CD4-positive, alpha-beta T cell treated with Interleukin-15 for 4 hours (primary cell): ENCODE measurements at places on chromosomes 11 and 22.

DNA sequence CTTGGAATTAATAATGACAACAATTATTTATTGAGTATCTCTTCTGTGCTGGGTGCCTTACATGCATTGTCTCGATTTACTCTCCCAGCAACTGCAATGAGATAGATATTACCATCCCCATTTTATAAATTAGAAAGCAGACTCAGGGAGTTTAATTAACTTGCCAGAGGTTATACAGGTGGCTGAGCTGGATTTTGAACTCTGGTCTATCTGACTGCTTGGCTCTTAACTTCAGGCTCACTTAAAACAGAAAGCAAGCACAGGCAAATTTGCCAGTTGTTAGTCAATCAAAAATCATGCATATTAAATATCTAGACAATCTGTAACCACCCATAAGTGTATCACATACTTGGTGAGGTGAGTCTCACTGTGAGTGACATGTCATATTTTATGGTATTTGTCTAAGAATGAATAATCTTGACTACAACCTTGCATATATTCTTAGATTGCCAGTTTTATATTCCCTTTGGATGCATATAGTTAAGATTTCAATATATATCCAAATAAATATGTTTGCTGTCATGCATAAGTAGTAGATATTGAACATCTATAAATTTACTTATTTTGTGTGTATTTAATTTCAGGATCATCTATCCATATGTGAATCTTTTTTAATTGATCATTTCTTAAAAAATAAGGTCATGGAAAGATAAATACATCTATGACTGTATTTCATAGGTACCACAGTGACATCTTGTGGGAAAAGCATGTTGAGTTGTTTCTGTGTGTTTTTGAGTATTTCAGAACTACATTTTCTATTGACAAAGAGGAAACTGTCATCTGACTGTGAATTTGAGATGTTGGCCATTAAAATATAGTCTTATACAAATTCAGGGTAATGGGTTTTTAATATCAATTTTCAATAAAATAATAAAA is 112.0 kb upstream of the ARHGAP42 start:
- no peak for DNase-seq

DNA sequence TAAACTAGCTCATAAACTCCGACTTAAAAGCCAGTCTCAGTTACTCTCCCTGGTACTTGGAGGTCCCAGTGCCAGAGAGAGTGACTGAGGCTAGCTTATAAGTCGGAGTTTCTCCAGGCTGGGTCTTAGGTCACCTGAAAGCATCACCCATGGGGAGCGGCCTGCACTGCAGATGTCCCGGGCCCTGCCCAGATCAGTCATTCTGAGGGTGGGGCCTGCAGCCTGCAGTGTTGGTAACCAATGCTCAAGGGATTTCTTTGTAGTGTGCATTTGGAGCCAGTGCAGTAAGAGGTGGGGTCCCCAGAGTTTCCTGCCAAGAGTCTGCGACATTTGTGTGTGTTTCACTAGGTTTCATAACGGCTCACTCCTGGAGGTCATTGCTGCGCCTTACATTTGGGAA is 14.8 kb downstream of the TAB1 start:
- no peak for DNase-seq

GRCh38 chr11:20488352-20488751 is 100.8 kb downstream of the PRMT3 start:
- DNase-seq = no peak

- DNase-seq = no peak
These were observed 6.2 kb upstream of the PLXNB2 start for GRCh38 chr22:50313600-50313999.

DNA sequence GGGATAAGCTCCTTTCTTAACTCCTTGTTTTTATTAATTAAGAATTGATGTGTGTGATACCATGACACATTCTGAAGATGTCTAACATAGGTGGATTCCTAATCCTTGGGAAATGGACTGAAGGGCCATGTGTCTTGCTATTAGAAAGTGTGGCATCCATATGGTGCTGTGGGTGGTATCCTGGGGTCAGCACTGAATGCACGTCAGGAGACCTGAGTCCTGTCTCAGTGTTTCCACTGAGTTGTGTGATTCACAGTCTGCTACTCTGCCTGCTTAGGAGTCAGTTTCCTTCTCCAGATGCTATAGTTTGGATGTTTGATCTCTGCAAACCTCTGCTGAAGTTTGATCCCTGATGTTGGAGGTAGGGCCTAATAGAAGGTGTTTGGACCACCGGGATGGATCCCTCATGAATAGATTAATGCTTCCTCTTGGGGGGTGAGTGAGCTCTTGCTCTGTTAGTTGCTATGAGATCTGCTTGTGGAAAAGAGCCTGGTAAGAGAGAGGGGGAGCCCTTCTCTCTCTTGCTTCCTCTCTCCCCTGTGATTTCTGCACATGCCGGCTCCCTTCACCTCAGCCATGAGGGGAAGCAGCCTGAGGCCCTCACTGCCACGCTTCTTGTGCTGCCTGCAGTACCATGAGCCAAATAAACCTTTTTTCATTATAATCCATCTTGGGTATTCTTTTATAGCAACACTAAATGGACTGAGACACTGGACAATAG is 666.5 kb downstream of the NTM start:
- no peak for DNase-seq

DNA sequence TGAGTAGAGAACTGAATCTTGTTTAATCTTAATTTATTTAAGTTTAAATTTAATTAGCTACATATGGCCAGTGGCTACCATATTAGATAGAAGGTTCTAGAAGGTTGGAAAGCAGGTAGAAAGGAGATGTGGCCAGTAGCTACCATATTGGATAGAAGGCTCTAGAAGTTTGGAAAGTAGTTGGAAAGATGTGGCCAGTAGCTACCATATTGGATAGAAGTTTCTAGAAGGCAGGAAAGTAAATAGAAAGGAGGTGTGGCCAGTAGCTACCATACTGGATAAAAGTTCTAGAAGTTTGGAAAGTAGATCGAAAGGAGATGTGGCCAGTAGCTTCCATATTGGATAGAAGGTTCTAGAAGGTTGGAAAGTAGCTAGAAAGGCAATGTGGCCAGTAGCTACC is 2.2 kb downstream of the CRYBA4 start:
- DNase-seq = no peak

- no peak for DNase-seq
These were observed 734 bp downstream of the SNU13 start for GRCh38 chr22:41687901-41688364.

DNA sequence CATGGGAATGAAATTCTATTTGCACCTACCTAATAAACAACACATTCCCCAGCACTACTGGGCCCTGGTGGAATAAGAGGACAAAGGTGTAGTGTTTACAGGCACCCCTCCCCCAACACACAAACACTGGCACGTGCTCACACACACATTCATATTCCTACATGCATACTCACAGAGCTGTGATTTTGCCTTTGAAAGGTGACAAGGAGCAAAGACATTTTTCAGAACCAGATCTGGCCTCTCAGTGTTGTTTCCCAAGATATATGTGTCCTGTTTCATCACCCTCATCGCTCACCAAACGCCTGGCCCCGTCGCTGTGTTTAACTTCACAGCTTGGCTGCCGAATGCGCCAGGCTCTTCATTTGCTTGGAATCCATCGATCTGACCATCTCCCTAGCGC is 292.6 kb downstream of the NTM start:
- DNase-seq = no peak

GRCh38 chr11:81634483-81634882 is 1099.2 kb downstream of the FAM181B start:
- no peak for DNase-seq

DNA sequence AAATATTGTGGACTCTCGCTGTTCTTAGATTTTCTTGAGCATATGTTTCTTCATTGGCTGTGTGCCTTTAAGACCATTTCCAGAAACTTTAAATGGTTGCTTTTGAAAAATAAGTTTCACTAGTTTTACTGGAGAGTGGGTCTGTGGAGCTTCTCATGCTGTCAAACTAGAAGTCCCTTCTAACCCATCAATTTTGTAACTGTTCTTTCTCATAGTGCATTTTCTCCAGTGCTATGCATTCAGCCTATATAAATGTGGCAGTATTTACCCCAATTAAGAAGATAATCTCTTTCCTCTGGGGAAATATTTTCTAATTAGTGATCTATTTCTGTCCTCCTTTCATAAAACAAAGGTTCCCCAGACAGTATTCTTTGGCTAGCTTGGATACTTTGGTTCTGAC is 97.9 kb upstream of the RRM1 start:
- DNase-seq = no peak

- no peak for DNase-seq
These were observed 50.0 kb downstream of the IGSF9B start for GRCh38 chr11:133906746-133907145.

DNA sequence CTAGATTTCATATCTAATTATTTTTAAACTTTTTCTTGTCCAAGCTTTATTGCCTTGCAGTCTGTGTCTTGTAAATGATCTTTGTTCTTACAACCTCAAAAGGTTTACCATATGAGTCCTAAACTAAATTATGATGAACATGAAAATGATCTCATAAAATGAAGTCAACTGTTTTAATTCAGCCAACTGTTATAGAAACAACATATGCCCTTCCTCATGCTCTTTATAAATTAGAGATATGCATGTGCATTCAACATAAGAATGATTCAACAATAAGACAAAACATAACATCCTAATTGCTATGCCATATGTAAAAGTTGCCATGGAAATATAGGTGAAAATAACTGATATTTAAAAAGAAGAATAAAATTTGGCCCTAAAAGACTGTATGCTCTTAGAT is 774.4 kb downstream of the LUZP2 start:
- no peak for DNase-seq

- no peak for DNase-seq
These were observed 7.6 kb downstream of the SCYL1 start for GRCh38 chr11:65532388-65533064.

- no peak for DNase-seq
These were observed 6.5 kb downstream of the PPFIBP2 start for GRCh38 chr11:7520011-7520942.

DNA sequence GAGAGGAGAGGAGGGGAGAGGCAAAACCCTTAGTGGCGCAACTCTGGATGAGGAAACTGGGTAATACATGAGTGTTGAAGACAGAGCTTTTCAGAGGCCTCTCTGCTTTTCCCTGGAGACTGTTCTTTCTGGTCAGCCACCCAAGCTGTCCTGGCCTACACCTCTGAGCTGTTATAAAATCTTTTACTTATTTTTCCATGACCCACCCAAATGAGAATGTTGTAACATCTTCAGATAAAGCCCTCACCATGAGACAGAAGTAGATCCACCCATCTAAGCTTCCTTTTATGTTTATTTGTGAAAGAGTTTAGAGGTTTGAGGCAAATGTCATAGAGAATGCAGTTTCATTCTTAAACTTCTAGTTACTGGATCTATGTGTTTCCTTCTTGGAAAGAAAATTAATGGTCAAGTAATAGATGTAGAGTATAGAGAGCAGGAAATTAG is 20.3 kb upstream of the APLP2 start:
- DNase-seq = no peak

DNA sequence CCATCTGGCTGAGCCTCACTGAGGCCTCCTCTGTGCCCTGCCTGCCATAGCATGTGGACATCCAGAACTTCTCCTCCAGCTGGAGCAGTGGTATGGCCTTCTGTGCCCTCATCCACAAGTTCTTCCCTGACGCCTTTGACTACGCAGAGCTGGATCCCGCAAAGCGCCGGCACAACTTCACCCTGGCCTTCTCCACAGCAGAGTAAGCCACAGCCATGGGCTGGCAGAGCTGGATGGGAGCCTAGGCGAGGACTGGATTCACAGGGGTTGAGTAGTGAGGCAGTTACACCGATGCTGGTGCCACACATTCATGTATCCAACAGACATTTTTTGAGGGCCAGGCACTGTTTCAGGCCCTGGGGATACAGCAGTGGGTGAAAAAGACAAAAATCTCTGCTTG is 9.1 kb downstream of the SMTNL1 start:
- DNase-seq = no peak

DNA sequence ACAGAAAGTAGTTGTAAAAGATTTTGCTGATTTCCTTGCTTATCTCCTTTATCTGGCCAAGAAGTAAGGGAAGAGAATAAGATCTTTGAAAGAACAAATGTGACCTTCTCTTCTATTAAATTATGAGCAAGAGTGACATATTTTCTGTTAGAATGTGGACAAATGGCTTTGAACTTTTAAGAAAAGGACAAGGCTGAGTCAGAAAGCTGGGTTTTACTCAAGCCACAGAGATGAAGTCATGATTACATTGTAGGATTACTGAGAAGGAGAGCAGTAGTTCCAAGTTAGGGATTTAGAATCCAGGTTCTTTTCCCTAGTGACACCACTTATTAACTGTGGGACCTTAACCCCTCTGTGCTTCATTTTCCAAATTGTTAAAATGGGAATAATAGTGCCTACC is 13.5 kb downstream of the CCDC90B start:
- DNase-seq = no peak

GRCh38 chr11:121577106-121577848 is 124.5 kb upstream of the SORL1-AS1 start:
- DNase-seq = no peak

- no peak for DNase-seq
These were observed 46.5 kb upstream of the SOX6 start for GRCh38 chr11:16402654-16403447.

DNA sequence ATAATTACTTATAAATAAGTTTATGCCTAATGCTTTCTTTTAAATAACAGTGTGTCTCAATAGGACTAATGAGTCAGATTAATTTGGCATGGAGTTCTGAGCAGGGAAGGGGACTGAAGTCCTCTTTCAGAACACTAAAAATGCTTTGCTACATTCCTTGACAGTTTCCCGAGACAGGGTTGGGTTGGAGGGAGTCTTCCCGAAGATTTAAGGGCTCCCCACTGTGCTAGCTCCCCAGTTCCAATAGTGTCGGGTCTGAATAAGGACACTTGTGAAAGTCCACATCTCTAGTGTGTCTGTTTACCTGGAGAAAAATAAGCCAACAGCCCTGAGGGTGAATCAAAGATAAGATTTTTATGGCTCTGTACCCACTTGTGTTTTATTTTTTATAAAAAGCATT is 41.8 kb upstream of the HSD17B12 start:
- DNase-seq = no peak

DNA sequence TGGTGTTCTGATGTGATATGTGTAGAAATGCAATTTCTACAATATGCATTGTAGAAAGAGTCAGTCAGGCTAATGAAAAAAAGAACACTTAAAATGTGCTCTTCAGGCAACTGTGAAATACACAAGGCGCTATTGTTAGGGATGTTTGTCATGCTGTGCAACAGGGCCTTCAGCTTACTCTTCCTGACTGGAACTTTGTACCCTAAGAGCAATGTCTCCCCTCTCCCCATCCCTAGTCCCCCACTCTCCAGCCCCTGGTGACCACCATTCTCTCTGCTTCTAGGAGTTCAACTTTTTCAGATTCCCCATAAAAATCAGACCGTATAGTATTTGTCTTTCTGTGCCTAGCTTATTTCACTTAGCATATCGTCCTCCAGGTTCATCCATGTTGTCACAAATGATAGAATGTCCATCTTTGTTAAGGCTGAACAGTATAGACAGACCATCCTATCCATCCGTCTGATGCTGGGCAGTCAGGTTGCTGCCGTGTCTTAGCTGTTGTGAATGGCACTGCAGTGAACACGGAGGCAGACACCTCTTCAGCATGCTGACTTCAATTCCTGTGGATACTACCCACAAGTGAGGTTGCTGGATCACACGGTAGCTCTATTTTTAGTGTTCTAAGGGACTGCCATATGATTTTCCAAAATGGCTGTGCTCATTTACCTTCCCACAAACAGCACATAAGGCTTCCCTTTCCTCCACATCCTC is 10.7 kb downstream of the NDUFV1 start:
- DNase-seq = no peak

- no peak for DNase-seq
These were observed 43.6 kb downstream of the MAPK1 start for GRCh38 chr22:21823740-21824444.

- no peak for DNase-seq
These were observed 132.2 kb upstream of the CTSC start for GRCh38 chr11:88469561-88470225.
